ENCODE measurements at places on chromosomes 7 and 10.

- no peak for DNase-seq
Measured at GRCh38 chr7:22406715-22407114, 49.8 kb upstream of the RAPGEF5 start.

GRCh38 chr7:147571436-147572185 lies 1019.0 kb upstream of the C7orf33 start:
- no peak for DNase-seq

- no peak for DNase-seq
Measured at GRCh38 chr10:129958629-129959543, 5.2 kb downstream of the EBF3 start.

DNA sequence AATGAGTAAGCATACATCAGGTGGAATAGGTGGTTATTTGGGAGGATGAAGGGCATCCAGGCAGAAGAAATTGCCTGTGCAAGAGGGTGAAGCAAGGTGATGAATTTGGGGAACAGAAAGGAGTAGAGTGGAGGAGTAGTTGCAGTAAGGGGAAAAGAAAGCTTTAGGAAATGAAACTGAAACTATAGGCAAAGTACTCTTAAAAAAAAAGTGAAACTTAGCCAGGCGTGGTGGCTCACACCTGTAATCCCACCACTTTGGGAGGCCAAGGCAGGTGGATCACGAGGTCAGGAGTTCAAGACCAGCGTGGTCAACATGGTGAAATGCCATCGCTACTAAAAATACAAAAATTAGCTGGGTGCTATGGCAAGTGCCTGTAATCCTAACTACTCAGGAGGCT lies 17.6 kb downstream of the NUP205 start:
- DNase-seq: no peak

Data from AG04450 (cell line).